ENCODE measurements at places on chromosomes 12 and 14.
A peak's percentile ranks its signal among the peaks of the same experiment; 100 is the strongest.

- DNase-seq, result no peak
These were observed 33.0 kb downstream of the MTHFD1 start for GRCh38 chr14:64421166-64421565.

DNA sequence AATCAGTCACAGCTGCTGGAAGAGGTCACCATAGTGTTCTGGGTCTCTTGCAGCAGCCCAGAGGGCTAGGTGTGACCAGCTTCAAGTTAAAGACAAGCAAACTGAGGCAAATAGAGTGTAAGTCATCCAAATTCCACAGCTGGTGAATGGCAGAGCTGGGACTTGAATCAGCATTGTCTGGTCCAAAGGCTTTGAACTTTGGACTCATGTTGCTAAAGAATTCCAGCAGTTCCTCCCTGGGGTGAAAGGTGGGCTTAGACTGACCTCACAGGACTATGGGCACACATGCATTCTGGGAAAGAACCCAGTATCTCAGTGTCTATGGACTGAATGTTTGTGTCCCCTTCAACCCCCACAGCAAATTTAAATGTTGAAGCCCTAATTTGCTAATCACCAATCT is 54.8 kb downstream of the TUNAR start:
- DNase-seq, result no peak

- no peak for DNase-seq
These were observed 54.9 kb downstream of the CCNK start for GRCh38 chr14:99535908-99536778.

DNA sequence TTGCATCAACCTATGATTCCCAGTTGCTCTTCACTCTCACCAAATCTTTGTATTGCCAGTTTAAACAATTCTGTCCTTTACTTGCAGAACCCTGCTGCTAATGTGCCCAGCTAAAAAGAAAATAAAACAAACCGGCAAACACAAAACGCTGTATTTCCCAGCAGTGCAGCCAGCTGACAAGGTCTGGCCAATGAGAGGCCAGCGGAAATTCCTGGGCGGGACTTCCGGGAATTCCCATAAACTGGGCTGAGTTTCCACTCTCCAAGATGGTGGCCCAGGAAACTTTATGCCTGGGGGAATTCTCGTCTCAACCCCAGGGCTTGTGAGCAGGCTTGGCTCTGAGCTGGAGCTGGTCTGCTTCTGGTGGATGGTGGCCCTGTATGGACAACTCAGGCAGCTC is 807.3 kb upstream of the TMEM132C start:
- no peak for DNase-seq

DNA sequence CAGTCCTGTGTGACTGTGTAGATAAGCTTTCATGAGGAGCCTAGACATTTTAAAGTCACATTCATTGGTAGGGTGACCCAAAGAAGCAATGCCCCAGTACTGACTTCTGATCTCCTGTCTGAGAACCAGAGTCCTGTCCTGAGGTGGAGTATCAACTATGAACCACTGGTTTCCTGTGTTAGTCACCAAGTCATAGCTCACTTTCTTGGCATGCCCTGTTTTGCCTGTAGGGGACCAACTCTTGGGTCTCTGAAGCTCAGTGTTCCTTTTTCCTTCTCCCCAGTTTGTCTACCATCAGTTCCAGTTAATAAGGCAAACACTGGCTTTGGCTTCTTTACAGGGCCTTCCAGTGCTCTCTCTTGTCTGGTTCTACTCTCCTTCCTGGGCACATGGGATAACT is 97.4 kb downstream of the C12orf75 start:
- DNase-seq, result no peak

DNA sequence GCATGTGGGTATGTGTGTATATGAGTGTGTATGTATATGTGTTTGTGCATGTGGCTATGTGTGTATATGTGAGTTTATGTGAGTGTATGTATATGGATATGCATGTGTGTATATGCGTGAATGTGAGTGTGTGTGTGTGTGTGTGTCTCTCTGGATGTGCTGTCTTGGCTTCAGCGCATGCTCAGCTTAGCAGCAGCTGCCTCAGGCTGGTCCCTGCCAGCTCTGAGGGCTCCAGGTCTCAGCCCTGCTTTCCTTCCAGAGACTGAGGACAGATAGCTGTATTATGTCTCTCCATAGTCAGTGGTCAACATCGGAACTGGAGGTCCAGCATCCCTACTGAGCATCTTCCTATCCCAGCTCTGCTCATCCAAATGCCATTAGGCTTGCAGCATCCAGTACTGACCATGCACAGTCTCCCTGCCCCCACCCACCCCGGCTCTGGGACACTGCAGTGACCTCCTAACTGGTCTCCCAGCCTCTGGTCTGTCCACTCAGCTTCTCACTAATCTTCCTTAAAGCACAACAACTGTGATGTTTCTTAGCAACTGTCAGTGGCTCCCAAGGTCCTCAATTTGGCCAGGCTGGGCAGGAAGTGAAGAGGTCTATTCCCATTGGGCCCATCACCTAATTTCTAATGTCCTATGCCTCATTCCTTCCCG is 22.8 kb downstream of the FAIM2 start:
- DNase-seq, result no peak

- DNase-seq, result no peak
These were observed 34.6 kb downstream of the SPRING1 start for GRCh38 chr12:116703214-116703795.

DNA sequence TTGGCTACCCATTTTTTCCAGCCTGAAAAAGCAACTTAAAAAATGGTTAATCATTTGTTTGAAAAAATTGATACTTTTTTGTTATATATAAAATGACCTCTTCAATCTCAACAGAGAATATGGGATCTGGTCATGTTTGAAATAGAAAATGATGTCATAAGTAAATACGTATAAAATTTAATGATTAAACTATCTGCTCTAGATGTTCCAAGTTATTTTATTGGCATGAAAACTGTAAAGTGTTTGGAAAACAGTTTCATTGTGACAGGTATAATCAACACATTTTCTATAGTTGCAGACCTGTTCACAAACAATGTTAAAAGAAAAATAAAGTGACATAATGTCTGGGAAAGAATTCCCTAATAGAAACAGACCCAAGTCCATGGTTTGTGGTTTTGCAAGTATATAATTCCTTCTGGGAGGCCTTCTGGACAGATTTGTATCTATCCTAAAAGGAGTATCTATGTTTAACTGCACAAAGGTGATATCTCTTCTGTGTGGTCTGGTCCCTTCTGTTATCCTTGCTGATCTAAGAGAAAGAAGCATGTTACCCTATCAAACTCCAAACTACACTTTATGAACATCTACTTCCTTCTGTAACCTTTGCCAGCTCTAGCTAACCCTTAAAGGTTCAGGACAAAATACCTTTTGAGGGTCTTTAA is 39.5 kb upstream of the LRIG3 start:
- DNase-seq, result no peak

GRCh38 chr14:68983191-68983590 is 4.1 kb upstream of the ACTN1 start:
- no peak for DNase-seq

DNA sequence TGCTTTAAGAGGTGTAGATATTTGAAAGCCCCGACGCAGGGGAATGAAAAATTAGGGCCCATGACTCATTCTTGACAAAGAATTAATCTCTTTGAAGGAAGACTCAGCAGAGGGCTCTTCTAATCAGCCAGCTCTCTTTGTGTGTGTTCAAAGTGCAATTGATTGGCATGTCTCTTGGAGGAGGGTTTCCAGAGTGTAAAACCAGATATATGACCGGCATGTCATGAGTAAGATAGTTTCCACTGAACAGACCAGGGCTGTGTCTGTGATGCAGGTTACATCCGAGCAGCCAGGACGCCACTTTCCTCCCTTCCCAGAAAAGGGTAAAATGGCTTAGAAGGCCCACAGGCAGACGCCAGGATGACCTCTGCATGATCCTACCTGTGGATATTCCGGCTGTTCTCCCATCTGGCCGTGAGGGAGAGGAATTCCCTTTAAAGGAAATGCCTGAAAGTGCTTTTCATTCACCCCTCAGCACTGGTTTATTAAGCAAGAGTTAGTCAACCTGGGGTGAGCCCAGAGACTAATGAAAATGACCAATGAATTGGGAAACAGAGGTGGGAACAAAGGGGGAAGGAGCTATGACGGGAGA is 7.2 kb upstream of the KRT75 start:
- DNase-seq, result no peak

- no peak for DNase-seq
These were observed 27.3 kb downstream of the PNMA1 start for GRCh38 chr14:73686901-73687300.

DNA sequence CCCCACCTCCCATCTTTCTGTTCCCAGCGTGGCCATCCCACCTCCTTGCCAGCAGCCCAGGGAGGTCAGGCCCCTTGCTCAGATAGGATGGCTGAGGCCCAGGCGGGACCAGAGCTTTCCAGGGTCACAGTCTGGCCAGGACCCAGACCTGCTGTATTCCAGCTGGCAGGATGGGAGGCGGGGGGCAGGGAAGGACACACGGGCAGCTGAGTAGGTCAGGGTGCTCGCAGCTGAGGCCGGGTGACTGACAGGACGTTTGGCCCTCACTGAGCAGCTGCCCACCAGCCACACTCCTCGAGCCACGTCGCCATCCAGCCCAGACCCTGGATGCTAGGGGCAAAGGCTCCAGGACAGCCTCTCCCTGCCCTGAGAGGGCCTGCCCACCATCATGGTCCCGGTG is 4.0 kb downstream of the NUDT14 start:
- DNase-seq, result no peak

- no peak for DNase-seq
These were observed 4.4 kb upstream of the SHMT2 start for GRCh38 chr12:57224973-57225679.

- DNase-seq, result peak; percentile 23
These were observed 76.9 kb upstream of the PSMA6 start for GRCh38 chr14:35215110-35215813.

GRCh38 chr12:76947304-76947703 is 68.5 kb upstream of the CSRP2 start:
- no peak for DNase-seq

- no peak for DNase-seq
These were observed 155.5 kb upstream of the KRR1 start for GRCh38 chr12:75666939-75667334.

- peak; percentile 44 for DNase-seq
These were observed at the start of gene CLSTN3 for GRCh38 chr12:7129872-7130691. Gene CLSTN3 (plus strand): TSS chr12:7130371. CDS start chr12:7130649, 278 bp downstream.
